ENCODE measurements at places on chromosomes 11 and 22.

GRCh38 chr11:113179181-113179704, 135.1 kb upstream of the TTC12 start:
- no peak for DNase-seq

DNA sequence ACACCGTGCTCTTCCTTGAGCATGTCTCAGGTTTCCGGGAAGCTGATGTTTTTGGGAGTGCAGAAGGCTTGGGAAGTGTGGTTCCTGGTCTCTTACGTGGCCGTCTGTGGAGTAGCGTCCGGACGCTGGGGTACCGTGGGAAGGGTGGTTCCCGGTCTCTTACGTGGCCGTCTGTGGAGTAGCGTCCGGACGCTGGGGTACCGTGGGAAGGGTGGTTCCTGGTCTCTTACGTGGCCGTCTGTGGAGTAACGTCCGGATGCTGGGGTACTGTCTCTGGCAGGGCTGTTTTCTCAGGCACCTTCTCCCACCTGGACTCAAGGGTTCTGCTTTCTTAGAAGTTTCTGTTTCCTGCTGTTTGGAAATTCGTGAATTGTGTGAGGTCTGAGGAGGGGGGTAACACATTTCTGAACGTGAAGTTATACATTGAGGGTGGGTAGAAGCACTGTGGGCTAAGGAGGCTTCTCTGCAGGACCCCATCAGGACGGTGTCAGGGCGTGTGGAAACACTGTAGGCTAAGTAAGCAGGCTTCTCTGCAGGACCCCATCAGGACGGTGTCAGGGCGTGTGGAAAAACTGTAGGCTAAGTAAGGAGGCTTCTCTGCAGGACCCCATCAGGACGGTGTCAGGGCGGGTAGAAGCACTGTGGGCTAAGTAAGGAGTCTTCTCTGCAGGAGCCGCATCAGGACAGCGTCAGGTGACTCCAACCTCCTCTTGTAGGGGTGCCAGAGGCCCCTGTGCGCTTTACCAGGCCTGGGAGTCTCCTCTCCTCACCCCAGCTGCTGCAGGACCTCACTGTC, 5.3 kb upstream of the IFITM3 start:
- DNase-seq = no peak

DNA sequence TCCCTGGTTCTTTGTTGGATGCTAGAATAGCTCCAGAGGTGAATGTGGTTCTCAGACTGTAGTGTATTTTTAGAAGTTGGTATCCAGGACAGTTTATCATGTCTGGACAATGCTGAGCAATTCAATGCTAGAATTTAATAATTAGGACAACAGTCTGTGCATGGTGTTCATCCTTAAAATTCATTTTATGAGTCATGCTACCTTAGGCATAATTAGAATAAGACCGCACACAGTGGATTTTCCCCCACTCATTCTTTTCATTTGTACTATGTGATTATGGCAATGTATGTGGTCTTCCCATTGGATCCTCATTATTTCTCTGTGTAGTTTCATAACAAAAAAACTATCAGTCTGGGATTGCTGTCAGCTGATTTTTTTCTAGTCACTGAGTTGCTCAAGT, 196.7 kb downstream of the ARHGAP42 start:
- no peak for DNase-seq

- no peak for DNase-seq
These were observed 61.4 kb upstream of the KIRREL3 start for GRCh38 chr11:127061947-127062346.

DNA sequence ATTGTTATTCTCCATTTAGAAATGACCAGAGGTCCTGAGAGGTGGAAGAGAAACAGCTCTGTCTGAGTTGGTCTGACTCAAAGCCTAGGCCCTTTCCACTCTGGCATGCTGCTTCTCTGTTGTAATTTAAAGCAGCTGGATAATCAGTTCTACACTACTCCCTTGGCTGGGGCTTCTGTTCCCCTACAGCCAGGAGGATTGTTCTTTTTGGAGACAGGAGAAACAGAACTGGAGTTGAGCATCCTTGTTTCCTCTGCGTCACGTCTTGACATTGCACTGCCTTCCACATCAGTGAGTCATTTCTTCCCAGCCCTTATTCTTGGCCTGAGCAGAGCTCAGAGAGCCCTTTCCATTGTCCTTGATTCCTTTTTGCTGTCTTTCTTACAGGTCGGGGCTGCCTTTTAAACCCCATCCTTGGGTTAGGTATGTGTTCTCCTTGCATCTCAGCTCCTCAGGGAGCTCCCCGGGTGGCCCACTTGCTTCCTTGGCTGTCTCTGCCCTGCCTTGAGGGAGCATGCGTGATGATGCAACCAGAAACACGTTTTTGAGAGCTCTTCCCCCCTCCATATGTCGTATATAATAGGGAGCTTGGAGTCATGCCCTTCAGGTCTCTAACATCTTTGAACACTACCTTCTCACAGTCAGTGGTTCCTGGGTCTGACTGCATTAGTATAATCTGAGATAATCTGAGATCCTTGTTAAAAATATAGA, 35.7 kb downstream of the CYB5R2 start:
- DNase-seq = no peak

- no peak for DNase-seq
These were observed 2.1 kb upstream of the GSTP1 start for GRCh38 chr11:67581469-67581868.

GRCh38 chr11:117427356-117427874, 99.8 kb downstream of the CEP164 start:
- DNase-seq = no peak

- DNase-seq = no peak
These were observed 17.6 kb upstream of the SPON1 start for GRCh38 chr11:13944911-13945425.

DNA sequence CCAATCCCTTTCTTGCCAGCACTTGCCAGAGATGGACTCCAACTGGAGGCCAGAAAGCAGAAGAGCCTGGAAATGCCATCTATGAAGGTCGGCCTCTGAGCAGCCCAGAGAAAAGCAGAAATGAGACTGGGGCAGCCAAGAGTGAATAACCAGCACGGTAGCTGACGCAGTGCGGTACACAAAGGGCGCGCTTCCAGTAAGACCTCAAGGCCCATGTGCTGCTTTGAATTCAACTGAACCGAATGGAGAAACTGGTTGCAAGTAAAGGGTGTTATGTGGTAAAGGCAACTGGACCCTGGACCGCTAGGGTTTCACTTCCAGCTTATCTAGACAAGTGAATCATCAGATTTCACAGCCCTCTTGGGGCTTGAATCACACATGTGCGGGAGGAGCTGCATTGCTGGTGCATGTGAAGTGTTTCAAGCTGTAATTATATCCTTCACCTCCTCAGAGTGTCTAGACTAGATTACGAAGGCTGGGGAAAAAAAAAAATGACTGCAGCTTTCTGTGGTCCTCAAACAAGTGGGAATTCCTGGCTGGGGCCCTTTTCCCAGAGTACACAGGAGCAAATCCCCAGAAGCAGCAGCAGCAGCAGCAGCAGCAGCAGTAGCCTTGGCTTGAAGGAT, 128.9 kb downstream of the CCDC34 start:
- no peak for DNase-seq

GRCh38 chr22:24144056-24144777, 37.1 kb upstream of the SUSD2 start:
- DNase-seq = no peak

DNA sequence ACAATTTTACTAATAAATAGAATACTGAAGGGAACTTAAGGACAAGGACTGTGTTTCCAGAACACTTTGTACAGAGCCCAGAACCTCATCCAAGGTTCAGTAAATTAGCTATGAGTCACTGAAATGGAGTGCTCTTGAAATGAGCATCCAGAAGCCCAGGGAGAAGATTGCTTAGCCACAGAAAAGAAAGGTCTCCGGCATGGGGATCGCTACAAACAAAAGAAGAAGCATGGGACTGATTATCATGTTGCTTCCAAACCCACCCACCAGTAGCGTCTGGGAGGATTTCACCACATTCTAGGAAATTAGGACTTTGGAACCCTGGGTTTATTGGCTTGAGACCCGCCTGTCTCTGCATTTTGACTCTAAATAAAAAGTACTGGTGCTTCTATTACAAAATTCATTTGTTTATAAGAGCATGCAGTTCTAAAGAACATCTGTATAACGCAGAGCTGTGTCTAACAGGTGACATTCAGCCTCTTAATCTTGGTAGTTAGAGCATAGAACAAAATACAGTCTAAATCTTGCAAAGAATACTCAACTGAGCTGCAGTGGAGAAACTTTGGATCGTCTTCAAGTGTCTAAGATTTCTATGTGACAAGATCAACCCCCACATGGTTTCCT, 35.9 kb upstream of the SESN3 start:
- no peak for DNase-seq

DNA sequence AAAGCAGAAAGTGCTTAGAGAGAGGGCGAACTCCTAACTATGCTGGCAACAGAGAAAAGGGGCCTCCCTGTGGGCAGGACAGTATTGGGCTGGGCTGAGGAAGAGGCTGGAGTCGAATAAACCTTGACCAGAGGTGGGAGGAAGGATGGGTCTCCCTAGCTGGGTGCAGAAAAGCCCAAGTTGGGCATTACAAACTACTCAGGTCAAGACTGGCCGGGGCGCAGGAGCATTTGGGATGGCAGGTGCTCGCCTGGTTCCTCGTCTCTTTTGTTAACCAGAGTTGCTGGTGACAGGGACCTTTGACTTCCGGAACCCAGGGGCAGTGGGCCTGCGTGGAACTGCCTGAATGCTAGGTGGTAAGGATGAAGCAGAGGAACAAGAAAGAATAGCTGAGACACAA, 80.3 kb upstream of the SHISAL1 start:
- no peak for DNase-seq

GRCh38 chr11:6664551-6664950, 8.9 kb upstream of the DCHS1 start:
- no peak for DNase-seq

DNA sequence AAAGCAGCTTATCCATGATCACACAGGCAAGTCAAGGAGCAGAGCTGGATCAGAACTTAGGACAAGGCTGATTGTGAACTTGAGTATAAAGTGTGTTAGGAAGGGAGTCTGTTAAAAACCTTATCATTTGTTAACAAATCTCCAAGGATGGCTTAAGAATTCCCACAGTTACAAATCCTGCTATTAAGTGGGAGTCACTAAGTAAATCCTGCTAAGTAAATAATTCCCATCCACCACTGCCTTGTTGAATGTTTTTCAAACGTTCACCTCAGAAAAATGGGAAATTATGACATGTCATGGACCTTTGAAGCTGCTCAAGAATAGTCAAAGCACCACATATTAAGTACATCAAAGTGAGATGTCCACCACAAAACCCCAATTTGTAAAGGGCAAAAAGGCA, 88.7 kb downstream of the FAM168A start:
- no peak for DNase-seq

GRCh38 chr11:119382101-119382500, 611 bp upstream of the USP2 start:
- DNase-seq = no peak

DNA sequence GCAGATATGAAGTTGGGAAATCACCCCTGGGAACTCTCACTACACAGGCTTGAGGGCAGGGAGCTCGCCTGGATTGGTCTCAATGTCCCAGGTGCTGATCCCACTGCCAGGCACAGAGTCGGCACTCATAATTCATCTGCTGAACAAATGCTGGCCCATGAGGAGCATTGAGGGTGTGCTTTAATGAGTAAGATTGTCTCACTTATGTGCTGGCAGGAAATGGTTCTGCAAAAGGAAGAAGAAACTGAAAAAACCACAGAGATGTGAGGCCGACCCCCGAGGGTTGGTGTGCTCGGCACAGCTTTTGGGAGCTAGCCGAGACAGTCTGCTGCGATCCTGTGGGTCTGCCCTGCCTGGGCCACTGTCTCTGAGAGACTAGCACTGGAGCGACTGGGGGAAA, 9.4 kb downstream of the PLAAT2 start:
- DNase-seq = no peak

DNA sequence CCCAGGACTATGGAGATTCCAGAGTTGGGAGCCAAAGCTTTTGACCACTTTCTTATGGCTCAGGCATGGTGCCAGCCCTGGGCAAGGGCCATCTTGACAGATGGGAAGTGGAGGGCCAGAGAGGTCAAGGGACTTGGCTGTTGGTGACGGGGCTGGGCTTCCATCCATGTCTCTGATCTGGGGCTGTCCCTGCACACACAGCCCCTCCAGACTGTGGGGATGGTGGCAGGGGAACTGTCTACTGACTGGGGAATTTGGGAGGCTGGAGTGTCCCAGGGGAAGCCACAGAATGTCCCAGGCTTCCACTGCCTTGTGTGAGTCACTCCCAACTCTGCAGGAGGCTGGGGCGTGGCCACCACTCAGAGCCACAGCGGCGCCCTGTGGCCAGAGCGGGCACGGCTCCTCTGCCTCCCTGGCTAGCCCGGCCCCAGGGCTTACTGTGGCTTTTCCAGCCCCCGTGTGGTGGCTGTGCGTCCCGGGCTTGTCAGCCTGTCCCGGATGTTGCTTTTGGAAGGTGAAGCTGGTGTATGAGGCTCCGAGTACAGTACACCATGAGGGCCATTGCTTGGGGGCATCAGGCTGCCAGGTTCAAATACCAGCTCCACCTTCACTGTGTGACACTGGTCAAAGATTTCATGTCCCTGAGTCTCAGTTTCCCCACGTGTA, 19.6 kb downstream of the C22orf23 start:
- DNase-seq = peak; percentile 74

GRCh38 chr11:110526323-110526722, 96.6 kb downstream of the FDX1 start:
- no peak for DNase-seq

- no peak for DNase-seq
These were observed 46.5 kb downstream of the POLD3 start for GRCh38 chr11:74638869-74639268.

DNA sequence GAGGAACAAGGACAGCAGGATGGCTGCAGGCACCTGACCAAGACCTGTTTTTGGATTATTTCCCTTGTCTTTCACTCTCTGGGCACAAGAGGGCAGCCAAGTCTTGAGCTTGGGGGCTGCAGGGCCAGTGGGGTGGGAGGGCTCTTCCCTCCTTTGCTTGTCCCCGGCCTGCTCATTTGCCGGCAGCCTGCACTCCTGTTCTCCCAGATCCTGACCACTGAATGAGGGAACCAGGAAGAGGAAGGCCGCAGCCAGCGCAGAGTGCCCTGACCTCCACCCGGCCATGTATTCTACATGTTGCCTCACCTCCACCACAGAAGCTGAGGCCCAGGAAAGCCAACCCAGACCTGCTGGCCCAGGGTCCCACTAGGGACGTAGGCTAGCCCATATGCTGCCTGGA, 15.5 kb upstream of the NNMT start:
- no peak for DNase-seq

GRCh38 chr11:44945666-44946065, 5.0 kb downstream of the TP53I11 start:
- no peak for DNase-seq

- DNase-seq = no peak
These were observed 4.5 kb downstream of the OR51T1 start for GRCh38 chr11:4886186-4886585.

DNA sequence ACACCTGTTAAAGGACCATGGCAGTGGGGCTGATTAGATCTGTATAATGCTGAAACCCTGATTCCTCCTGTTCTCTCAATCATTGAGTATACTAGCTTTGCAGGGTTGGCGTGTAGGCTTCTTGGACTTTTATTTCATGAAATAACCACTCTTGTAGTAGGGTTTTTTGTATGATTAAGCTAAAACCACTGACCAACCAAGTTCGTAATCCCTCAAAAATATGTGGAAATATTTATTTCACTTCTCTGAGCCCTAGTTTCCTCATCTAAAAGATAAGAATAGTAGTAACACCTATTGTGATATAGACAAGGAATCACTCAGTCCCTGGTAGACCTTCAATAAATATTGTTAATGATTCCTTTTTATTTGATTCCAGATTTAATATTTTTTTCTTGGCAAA, 4.2 kb downstream of the API5 start:
- DNase-seq = no peak

- DNase-seq = no peak
These were observed 49.3 kb downstream of the SCUBE1 start for GRCh38 chr22:43293655-43294392.

All from hypothalamus (tissue), 51 donors.